ENCODE measurements at places on chromosomes 13 and 19.

DNA sequence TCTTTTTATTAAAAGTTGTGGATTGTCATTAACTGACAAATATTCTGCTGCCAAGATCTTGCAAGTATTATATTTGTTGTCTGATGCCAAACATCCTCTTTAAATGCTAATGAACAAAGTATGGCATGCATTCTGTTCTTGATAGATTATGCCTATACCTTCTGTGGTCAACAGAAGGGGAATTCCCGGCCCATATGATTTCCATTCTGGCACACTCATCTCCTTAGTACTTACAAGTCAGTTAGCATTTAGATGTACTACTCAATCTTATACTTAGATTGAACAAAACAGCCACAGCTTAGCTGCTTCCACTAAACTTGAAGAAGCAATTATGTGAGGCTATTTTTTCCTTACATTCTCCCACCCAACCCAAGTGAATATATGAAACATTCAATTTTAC lies 246.1 kb upstream of the DACH1 start:
- no peak for DNase-seq

GRCh38 chr13:107680115-107680514 lies 535.2 kb downstream of the LIG4 start:
- no peak for DNase-seq

DNA sequence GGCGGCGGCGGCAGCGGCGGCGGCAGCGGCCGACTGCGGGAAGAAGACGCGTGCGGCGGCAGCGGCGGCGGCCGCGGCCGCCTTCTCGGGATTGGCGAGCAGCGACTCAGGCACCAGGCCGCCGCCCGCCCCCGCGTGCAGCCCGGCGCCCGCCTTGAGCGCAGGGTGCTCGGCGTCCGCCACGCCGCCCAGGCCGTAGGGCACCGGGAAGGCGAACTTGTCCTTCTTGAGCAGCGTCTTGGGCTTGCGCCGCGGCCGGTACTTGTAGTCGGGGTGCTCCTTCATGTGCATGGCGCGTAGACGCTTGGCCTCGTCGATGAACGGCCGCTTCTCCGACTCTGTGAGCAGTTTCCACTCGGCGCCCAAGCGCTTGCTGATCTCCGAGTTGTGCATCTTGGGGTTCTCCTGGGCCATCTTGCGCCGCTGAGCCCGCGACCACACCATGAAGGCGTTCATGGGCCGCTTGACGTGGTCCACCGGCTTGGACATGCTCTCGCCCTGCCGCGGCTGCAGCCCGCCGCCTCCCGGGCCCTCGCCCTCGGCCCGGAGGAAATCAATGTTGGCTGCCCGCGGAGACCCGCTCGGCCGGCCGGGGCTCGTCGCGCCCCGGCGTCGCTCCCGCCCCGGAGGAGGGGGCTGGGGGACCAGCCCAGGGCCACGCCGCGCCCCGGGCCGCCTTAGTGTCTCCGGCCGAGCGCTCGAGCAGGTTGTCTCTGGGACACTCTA lies 621 bp downstream of the SOX21 start:
- DNase-seq = peak; percentile 60

GRCh38 chr13:113656831-113657671 lies 947 bp downstream of the ATP4B start:
- DNase-seq = no peak

DNA sequence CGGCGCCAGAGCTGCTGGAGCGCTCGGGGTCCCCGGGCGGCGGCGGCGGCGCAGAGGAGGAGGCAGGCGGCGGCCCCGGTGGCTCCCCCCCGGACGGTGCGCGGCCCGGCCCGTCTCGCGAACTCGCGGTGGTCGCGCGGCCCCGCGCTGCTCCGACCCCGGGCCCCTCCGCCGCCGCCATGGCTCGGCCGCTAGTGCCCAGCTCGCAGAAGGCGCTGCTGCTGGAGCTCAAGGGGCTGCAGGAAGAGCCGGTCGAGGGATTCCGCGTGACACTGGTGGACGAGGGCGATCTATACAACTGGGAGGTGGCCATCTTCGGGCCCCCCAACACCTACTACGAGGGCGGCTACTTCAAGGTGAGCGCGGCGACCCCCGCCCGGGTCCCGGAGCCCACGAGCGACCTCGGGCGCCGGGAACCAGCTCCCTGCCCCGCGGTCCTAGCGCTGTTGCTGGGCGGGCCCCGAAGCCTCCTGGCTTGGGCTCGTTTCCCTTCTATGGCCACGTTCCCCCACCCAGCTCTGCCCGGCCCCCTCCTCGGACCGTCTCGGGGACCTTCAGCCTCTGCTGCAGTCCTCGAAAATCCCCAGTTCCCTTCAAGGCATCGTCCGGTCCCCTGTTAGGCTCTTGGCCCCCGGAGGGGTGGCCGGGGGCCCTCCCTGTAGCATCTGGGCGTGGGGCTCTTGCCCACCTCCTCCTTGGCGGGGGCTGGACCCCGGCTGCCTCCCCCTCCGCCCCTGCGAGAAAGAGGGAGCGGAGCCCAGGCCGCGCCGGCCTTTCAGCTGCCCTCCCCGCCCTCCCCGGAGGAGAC lies at the start of gene CDC34:
Gene CDC34 (plus strand): TSS at position 8 of the 808 bp plus-strand sequence. CDS start 172 bp downstream, at position 180.
- DNase-seq = peak; percentile 47

GRCh38 chr13:90293793-90294361 lies 1053.6 kb upstream of the MIR17HG start:
- DNase-seq = no peak

DNA sequence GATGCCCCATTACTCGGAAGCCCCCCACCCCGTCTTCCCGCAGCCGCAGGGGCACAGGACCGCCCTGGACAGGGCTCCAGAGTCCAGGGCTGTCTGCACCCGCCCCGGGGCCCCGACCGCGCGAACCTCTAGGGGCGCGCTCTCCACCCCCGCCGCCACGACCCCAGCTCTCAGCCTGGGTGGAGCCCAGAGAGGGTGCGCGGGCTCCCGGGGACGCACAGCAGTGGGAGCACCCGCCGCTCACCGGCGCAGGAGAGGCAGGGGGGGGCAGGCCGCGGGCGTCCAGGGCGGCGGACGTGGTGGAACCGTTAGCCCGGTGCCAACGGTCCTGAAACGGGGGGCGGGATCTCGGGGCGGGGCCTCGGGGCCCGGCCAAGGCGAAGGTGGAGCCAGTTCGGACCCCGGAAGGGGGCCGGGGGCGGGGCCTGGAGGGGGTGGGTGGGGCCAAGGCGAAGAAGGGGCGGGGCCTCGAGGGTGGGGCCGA lies at the start of gene ATP8B3:
Gene ATP8B3 (minus strand): TSS at position 335 of the 484 bp plus-strand sequence. CDS start 540 bp downstream, outside the sequence.
- DNase-seq = no peak

DNA sequence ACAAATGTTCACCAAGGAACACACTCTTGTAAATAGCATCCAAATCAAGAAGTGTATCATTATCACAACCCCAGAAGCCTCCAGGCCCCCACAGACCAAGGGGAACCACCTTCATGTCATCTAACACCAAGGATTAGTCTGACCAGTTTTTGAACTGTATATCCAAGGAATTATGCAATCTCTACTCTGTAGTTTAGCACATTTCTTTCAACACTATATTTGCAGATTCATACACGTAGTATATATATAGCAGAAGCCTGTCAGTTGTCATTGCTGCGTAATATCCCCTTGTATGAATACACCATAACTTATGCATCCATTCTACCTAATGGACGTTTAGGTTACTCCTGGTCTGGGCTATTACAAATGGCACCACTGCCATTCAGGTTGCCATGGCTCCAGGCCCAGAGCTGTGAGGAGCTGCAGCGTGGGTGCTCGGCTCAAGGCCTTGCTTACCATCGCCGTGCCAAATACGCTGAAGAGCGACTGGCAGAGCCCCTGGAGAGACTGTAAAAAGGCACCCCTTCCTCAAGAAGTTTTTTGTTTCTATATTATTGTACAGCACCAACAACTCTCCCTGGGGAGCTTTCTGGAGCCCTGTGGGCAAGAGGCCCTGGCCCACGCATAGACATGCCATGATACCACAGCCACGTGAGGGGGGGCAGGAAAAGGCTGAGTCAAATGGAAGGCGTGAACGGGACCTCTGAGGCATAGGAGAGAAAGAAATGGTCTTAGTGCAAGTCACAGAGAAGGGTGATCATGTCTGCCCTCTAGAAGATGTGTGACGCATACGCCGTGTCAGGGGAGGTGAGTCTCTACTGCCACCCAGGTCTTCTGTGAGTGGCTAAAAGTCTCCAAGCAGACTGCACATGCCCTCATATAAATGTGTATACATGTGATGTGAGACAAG lies 10.8 kb downstream of the LATS2 start:
- peak; percentile 33 for DNase-seq

DNA sequence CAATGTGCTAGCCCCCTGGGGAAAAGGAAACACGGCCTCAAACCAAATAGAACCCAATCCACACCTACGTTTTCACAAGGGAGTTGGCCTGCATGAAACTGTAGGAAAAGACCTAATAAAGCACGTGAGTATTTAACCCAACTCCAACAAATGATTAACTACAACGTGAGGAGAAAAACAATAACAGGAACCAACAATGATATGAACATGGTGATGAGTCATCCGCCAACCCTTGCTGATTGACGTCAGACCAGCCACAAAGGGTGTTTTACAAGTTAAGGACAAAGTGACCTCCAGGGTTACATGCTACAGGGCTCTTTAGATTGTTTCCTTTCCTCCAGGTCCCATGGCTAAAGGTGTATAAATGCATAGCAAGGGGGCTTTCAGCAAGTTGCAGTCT lies 460.5 kb downstream of the COG6 start:
- peak; percentile 51 for DNase-seq

Measured in activated T-cell treated with anti-CD3 and anti-CD28 coated beads, Interleukin-2, amount 50 U/mL, for 48 hours (primary cell).